ENCODE measurements at places on chromosomes 7 and 10.

GRCh38 chr7:116534790-116535189, 10.0 kb downstream of the CAV1 start:
- DNase-seq: no peak

- no peak for DNase-seq
These were observed 15.8 kb upstream of the LIPN start for GRCh38 chr10:88744002-88744401.

DNA sequence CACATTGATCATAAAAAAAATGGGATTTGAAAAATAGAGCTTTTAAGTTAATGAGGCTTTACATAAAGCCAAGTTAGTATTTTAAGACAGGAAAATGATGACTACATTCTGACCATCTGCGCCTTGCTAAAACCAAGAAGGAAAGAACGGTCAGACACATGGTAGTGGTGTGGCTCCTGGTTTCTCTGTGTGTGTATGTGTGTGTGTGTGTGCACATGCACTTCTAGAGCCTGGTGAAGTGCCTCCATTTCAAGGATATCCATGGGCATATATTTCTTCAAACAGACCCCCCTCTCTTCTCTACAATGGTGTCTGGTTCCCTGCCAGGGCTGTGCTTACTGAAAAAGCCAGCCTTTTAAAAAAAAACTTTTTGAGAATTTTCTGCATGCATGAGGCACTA, 80.9 kb downstream of the FRMPD2 start:
- DNase-seq: no peak

DNA sequence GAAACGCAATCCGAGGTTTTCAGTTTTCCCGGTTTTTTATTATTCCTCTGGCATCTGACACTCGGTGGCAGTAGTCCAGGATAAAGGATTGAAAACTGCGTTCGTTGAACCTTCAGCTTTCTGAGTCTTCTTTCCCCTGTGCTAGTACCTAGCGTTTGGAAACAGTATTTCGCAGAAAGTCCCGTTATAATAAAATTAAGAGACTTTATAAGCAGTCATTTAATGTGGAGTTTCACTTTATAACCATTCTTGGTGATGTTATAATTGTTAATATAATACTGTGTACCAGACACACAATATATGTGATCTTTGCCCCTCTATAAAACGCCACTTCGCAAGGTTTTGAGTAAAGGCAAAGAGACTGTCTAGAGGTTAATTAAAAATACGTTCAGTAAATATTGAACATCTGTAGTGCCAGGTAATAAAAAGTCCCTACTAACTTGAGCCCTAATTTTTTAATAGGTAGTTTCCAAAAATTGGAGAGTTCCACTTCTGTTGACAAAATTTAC, 874 bp downstream of the CISD1 start:
- DNase-seq: no peak

- no peak for DNase-seq
These were observed 52.0 kb upstream of the NKX6-2 start for GRCh38 chr10:132837905-132838304.

- DNase-seq: no peak
These were observed 494.2 kb upstream of the ZMIZ1 start for GRCh38 chr10:78574547-78574946.

DNA sequence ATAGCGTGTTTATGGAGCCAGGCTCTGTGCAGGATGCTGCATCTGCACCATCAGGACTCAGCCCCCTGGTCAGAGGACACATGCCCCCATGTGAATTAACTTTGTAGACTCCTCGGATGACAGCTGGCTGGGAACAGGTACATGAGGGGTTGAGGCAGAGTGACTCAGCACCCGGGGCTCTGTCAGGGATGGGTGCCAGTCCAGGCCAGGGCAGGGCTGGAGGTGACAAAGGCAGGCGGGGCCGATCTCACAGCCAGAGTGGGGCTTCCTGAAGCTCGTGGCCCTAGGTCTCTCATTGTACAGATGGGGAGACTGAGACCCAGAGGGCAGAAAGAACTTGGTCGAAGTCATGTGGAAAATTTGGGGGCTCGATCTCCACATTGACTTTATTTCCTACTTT, 35.3 kb upstream of the PCBD1 start:
- DNase-seq: no peak

DNA sequence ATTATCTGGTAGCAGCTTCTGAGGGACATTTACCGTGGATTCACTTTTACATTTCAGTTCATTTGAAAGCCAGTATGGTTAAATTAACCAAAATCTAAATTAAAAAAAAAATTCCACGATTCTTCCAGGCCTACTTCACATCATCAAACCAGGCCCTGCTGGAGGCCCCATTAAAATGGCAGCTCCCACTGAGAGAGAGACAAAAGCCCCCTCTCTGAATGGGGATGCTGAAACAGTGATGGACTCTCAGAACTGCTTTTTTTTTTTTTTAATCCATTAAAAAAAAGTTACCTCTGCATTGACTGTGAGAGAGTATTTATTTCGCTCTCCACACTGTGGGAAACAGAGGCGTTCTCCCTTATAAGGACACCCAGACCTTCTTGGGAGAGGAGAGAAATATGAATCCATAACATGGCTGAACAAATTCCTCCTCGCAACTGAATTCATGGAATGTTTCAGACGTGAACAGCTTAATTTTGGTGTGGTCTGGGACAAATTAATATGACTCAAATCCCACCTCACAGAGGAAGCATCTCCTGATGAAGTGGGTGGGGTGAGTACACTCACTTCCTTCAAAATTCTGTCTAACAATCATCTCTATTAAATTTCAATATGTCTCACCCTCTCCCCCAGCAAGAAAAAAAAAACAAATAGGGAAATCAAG, 73.5 kb downstream of the SAMD9 start:
- DNase-seq: no peak

Data from stimulated activated CD4-positive, alpha-beta T cell treated with anti-CD3 and anti-CD28 coated beads, Interleukin-1b, Interleukin-23, amount 100 ng/mL, for 1 hour (primary cell).